ENCODE measurements at places on chromosomes 16 and 17.

- no peak for DNase-seq
Measured at GRCh38 chr17:66959641-66960375, 4.7 kb upstream of the CACNG4 start.

DNA sequence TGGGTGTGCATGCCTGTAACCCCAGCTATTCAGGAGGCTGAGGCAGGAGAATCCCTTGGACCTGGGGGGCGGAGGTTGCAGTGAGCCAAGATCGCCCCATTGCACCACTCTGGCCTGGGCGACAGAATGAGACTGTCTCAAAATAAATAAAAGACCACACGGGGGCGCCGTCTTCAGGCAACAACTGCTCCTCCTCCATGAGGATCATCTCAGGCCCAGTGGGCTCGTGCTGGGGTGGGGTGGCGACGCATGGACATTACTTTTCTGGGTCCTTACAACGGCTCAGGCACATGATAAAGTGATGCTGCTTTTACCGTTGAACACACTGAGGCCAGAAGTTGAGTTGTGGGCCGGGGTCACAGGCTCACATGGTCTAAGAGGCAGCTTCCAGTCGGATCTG, 56.2 kb downstream of the PRMT7 start:
- DNase-seq, result no peak

DNA sequence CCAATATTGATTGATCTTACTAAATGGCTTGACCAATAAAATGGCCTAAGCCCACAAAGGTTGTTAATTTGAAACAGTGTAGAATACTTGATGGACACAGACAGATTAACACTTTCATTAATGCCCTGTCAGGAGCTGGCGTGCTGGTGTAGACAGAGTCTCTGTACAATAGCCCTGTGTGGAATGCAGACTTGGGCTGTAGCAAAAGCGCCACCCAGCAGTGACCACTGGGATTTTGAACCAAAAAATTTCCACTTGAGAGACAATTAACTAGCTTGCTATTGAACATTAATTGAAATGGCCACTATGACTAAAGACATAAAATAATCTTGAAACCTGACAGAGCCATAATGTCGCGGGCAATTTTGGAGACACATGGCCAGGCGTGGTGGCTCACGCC, 19.7 kb upstream of the GUCY2D start:
- DNase-seq, result no peak

GRCh38 chr16:370979-371514, 709 bp upstream of the MRPL28 start:
- no peak for DNase-seq

GRCh38 chr17:66422186-66422585, 119.8 kb downstream of the PRKCA start:
- DNase-seq, result no peak

- DNase-seq, result peak; percentile 43
Measured at GRCh38 chr16:65249768-65250167, 127.9 kb upstream of the CDH11 start.

DNA sequence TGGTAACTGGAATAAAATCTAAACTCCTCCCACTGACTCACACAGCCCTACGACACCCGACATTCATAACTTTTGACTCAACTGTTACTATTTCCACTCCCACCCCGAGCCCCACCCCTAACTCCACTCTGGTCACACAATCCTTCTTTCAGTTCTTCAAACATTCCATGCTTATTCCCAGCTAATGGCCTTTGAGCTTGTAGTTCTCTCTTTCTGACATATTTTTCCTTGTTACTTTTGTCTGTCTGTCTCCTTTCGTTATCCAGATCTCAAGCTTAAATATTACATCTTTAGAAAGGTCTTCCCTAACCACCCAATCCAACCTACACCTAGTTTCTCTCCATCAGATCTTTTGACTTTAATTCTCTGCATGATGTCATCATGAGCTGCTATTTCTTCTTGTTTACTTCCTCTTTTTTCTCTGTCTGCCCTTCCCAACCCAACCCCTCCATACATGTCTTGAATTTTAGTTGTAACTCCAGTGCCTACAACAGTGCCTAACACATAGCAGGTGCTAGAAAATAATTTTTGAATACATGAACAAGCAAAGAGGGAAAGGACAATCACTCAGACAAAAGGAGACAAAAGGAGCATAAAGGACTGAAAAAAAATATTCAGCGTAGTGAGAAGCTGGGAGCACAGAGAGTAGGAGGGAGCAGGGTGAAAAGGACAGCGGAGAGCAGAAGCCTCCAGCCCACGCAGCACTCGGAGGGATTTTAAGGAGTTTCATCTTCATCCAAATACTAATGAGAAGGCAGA, 65.2 kb upstream of the SMIM36 start:
- peak; percentile 12 for DNase-seq

DNA sequence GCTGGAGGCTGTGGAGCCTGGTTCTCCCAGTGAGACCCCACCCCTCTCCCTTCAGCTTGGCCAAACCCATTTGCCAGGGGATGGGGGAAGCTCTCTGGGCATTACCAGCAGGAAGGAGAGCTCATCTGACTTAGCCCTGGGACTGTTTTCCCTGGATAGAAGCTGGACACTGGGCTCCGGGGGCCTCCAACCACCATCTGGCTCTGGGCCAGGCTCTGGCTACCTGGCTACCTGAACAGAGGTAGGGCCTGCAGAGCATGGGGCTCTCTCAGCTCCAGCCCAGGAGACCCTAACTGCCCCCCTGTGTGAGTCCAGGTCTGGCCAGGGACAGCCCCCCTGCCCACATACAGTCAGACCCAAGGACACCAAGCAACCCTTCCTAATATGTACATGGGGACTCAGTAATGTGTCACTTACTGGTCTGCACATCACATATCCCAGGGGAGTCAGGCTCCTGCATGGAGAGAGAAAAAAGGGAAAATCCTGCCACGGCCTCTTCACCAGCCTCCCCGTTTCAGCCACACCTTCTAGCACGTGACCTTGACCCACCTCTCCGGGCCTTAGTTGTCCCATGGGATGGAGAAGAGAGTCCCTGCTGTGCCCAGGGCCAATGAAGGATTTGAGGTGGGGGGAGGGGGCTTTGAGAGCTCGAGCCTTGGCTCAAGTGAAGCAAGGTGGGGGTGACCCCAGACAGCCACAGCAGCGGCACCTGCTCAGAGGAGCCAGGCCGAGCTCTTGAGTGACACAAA, 13.8 kb downstream of the CNGB1 start:
- no peak for DNase-seq

Measured in lung (tissue), 17 donors.